ENCODE measurements at places on chromosomes 3 and 15. TPM values are rescaled to one million over a fixed set of nuclear protein-coding genes. Genes with fewer than 3 reads are reported as not detected.

The APOD gene
- 0.57 TPM for total RNA-seq

The RBP2 gene
- 25.3 TPM for total RNA-seq

DNA sequence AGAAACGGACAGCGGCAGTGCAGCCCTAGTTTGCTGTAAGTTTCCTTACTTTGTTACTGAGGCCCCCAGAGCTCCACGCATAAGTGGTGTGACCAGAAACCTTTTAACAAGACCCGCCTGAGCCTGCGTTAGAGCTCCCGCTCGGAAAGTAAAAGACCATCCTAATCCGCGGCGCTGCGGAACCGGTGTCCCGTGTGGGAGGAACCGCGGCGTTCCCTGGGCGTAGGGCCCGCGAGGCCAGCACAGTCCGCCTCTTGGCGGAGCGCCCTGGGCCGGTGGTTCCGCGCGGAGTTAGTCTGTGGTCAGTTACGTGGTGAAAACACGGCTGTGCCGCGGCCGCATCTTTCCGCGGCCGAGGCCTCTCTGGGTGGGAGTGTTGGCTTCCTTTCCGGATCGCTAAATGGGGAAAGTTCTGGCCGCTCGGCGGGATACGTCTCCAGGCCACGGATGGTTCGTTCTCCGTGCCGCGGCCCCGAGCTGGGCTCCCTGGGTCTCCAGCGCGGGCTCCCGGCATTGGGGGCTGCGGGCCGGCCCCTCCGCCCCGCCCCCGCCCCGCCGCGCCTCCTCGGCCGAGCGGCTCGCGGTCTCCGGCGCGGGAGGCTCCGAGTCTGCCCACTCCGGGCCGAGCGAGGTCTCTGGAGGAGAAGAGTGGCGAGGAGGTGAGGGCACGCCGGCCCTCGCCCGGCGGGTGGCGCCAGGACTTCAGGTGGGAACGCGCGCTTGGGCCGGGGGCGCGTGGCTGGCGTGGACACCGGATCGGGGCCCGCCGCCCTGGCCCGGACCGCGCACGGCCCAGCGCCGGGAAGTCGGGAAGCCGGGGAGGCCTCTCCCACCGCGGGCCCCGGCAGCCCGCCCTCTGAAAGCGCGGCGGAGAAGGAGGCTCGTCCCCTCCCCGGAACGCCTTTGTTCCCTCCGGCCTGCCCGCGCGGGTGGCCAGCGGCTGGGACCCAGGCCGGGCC lies 754 bp downstream of the B3GNT5 start:
- DNase-seq = peak; percentile 77

GRCh38 chr15:92071045-92071634 lies 217.6 kb downstream of the SLCO3A1 start:
- no peak for DNase-seq

- no peak for DNase-seq
Measured at GRCh38 chr3:195540511-195540910, 2.6 kb downstream of the PPP1R2 start.

The PARP6 gene
- 74.6 TPM for total RNA-seq

The SLC28A1 gene
- total RNA-seq = 0.31 TPM

DNA sequence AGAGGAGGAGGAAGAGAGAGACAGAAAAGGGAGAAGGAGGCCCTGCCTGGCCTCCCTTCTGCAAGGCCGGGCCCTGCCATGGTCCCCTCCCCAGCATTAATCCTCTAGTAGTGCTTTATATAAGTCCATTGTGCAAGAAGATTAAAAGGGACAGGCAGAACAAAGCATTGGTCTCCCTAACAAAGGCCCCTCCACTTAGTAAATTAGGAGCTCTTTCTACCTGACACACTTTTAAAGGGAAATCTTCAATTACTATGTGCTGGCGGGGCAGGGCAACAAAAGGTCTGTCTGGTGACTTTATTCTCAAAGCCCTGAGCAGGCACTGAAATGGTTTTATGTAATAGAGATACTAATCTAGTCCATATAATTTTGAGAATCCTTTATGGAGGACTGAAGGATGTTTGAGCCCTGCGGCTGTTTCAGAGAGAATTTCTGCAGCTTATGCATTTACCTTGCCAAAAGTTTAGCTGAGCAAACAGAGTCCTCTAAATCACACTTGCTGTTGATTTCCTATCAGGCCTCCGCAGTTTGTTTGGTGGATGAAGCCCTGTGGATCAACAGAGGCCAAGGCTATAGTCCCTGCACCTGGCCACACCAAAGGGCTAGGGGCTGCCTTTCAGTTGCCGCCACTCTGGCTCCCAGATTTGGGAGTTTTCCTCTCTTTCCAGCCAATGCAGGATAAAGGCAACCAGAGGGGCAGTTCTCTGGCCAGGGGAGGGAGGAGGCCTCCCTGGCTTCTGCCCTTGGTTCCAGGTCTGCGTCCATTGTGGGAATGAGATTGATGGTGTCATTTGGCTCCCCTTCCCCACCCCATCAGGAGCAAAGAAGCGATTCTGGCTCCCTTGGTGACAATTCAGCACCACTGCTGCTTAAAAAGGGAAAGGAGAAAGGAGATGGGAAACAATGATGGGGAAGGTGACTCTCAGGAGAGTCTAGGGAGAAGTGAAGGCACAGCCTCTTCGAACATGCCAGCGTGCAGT lies 148.0 kb downstream of the MEGF11 start:
- no peak for DNase-seq

DNA sequence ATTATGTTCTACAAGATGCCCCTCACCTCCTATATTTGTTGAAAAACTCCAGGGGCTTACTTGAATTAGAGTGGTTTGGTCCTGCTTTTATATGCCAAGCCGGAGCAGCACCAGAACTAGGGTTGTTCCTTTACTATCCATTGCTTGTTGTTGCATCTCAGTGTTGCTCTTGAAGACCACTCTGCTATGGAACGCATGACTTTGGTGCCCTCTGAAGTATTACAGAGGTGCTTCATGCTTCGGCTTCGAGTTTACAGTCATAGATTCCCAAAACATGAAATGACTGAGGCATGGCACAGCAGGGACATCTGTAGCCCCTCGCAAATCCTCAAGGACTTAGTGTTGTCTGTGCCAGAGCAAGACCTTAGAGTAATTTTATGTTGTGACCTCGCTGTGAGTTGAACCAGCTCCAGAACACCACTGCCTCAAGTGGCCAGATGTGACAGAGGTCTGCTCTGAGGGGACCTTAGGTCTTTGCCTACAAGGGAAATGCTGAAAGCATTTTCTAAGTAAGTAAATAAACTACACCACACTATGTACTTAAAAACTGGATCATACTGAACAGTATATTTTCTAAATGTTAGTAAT lies 67.2 kb upstream of the SIAH2 start:
- DNase-seq = no peak

DNA sequence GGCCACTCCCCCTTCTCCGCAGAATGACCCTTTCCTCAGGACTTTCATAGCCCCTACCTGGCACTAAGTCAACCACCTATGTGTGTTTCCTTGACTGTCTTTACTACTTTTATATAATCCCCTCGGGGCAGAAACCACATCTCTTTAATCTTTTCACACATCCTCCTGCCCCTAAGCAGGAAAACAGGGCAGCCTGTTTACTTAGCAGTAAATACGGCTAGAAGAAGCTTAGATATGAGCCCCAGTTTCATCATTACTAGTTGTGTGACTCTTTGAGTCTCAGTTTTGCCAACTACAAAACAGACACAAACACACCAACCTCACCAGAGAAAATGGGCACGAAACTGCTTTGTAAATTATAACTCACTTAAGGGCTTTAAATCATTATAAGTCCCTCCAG lies 98.3 kb downstream of the CYP19A1 start:
- DNase-seq = no peak

GRCh38 chr3:104546301-104546700 lies 820.4 kb upstream of the ALCAM start:
- no peak for DNase-seq

GRCh38 chr3:97736928-97737327 lies 27.6 kb upstream of the ARL6 start:
- DNase-seq = no peak

DNA sequence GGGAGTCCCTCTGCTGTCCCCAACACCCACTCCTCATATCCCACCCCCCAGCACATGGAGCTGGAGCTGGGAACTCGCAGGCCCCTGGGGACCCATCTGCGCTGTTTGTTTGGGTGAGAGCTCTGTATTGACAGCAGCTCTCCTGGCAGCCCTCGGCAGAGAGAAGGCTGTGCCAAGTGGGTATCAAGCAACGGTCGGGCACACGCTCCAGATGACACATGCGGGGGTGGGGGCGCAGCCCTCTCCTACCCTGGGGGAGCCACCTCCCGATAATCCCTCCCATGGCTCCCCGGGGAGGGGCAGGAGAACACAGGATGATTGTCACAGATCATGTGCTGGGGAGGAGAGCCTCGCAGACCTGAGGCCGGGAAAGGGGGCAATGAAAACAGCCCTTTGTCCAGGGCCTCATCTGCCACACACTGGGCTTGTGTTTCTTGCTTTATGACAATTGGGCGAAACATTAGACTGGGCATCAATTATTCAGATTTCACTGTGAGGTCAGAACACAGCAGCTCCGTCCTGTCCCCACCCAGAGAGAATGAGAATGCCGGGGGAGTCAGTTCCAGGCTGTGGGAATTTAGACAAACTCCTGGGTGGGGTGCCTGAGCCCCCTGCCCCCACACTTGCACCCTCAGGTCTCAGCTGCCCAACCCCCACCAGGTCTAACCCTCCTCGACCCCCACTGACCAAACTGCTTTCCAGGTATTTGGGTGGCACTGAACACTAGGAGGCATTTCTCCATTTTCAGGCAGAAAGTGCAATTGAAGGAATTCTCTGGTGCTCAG lies 46.4 kb upstream of the KLF13 start:
- peak; percentile 68 for DNase-seq

The PTPN9 gene
- 26.2 TPM for total RNA-seq

DNA sequence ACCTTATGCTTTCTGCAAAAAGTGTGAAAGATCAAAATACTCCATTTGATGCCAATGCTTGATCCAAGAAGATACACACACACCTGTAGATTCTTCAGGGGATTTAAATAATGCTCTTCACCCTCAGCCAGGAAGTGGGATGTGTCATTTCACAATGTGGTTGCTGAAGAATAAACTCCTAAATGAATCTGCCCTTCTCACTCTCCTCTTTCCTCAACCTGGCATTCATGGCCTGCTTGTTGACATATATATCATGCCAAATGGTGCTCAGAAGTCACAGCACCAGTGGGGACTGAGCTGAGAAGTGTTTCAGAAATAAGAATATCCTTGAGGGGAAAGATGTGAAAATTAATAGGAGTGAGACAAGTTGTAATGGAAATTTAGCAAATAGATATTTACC lies 146.6 kb upstream of the ARHGEF26 start:
- DNase-seq = no peak

The NEIL1 gene
- 40.4 TPM for total RNA-seq

The SHISA5 gene
- 162 TPM for total RNA-seq

GRCh38 chr15:39752991-39753390 lies 29.6 kb downstream of the FSIP1 start:
- no peak for DNase-seq

GRCh38 chr3:31779514-31779913 lies 201.5 kb downstream of the OSBPL10 start:
- no peak for DNase-seq

DNA sequence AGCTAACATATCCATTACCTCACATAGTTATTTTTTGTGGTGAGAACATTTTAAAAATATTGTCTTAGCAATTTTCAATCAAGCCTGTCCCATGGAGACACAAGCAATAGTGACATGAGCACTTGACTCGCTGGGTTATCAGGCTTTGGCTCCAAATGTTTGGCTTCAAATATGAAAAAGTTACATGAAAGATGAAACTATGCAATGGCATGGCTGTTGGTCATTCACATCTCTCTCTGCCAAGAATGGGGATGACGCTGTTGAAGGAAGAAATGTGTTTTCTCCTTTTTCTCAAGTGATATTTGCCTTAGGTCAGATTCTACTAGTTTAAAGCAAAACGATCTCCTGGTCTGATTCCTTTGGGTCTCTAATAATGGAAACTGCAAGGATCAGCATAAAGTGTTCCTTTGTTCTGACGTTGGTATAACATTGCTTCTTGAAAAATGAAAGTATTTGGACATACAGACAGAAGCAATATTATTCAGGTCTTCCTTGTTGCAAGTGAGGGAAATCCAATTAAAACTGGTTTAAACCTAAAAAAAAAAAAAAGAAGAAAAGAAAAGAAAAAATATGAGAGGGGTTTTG lies 71.2 kb downstream of the SSUH2 start:
- DNase-seq = no peak

The HDAC11 gene
- total RNA-seq = 21.9 TPM

The CHST2 gene
- 17.5 TPM for total RNA-seq

DNA sequence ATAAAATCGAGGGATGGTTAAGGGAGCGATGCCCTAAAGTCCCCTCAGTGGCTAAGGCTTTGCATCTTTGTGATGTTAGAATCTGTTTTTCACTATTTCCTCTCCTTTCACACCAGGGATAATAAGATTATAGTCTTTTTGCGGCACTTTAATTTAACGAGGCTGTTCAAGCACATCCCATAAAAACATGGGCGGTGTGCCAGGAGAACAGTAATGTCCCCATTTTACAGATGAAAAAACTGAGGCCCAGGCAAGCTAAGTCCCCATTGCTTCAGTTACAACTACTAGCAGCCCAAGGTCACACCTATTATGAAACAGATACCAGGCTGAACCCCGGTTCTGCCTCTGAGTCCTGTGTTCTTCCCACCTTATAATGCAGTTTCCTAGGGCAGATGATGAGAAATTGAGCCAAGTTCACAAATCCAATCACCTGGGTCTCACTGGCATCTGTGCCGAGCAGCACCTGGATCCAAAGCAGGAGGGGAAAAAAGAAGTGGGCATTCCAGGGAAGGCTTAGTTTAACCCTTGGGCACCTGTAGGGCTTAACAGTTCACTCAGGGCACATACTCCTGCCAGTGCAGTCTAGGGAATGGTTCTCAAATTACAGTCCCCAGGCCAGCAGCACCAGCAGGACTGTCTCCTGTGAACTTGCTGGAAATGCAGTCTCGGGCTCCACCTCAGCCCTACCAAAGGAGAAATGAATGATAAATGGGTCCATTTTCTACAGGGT lies 169.3 kb downstream of the RAB11A start:
- DNase-seq = no peak

Measured in type B pancreatic cell (in vitro differentiated cells).